ENCODE measurements at places on chromosomes 7 and 10.

- no peak for DNase-seq
These were observed 132.7 kb downstream of the XPNPEP1 start for GRCh38 chr10:109790647-109791046.

- DNase-seq: no peak
These were observed 93.6 kb downstream of the HTR5A start for GRCh38 chr7:155163696-155164095.

DNA sequence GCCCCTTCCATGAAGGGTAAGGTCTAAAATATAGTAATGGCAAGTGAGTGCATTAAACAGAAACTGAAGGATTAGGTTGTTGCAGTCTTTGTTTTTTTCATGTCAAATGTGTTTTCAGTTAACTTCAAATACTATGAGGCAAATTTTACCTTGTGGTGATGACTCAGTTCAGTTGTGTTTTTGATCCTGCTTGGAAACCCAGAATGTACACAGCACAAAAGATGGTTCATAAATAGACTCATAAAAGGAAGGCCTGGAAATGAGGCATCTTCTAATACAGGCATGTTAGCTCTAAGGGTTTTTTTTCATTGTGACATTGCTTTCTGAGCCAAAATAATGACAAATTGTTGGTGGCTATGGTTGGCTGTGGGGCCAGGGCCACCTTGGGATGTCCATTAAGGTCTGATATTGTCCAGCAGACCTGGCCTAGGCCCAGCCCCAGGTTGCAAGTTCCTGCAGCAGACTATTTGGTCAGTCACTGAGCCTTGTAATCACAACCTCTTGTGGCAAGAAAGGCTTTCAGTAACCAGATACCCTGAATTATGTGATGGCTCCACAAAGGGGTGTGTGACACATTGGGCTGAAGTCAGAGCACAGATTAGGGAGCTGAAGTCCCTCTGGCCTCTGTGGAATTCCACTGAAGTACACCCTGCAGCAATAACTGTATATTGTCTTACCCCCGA, 69.0 kb upstream of the SAMD8 start:
- no peak for DNase-seq

GRCh38 chr10:126838316-126838715, 66.9 kb upstream of the DOCK1 start:
- no peak for DNase-seq

DNA sequence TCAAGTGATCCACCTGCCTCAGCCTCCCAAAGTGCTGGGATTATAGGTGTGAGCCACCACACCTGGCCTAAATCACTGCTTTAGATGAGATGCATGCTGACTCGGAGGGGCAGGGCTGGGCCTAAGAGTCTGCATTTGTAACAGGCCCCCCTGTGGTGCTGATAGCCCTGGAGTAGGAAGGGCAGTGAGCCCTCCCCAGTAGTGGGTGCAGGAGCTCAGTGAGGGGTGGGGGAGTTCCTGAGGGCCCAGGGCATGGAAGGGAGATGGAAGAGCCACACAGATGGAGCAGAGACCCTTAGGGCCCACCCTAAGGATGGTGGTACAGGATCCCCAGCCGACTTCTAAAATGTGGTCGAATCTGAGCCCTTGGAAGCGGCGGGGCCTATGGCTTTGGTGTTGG, 131.7 kb upstream of the PPIF start:
- no peak for DNase-seq

GRCh38 chr7:111633878-111634277, 71.6 kb upstream of the IMMP2L start:
- no peak for DNase-seq

DNA sequence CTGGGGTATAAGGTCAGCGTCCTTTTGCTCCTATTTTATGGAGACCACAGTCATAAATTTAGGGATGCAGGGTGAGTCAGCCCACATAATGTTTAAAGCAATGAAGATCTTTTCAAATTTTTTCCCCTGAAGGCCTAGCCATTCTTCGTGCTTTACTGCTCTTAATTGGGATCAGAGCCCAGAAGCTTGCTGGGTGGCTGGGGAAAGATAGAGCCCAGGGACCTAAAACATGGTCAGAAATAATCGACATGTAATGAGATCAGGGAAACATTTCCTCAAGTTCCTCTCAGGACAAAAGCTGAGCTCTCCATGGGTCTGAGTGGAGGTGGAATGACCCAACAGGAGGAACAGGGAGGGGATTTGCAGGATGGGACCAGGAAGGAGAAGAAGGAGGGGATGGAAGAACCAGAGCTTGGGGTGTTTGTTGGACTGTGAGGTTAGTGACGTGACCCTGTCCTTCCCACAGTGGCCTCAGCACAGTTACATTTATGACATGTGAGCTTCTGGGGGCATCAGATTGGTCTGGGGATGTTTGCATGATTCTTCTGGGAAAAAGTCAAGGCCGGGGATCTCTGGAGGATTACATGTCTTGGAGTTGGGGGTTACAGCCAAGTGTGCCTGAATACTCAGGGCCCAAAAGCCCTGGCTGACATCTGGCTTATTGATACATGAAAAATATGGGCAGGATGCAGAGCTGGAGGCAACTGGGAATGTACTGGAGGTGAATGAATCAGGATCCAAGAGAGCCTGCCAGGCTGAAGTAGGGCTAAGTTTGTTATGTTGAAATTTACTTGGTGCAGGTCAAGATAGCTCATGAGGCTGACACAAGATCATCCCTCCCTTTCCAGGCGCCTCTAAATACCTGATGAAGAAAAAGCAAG, 477.9 kb downstream of the RPS24 start:
- DNase-seq: no peak

- DNase-seq: no peak
These were observed 141.2 kb downstream of the MLLT10 start for GRCh38 chr10:21675157-21675796.

DNA sequence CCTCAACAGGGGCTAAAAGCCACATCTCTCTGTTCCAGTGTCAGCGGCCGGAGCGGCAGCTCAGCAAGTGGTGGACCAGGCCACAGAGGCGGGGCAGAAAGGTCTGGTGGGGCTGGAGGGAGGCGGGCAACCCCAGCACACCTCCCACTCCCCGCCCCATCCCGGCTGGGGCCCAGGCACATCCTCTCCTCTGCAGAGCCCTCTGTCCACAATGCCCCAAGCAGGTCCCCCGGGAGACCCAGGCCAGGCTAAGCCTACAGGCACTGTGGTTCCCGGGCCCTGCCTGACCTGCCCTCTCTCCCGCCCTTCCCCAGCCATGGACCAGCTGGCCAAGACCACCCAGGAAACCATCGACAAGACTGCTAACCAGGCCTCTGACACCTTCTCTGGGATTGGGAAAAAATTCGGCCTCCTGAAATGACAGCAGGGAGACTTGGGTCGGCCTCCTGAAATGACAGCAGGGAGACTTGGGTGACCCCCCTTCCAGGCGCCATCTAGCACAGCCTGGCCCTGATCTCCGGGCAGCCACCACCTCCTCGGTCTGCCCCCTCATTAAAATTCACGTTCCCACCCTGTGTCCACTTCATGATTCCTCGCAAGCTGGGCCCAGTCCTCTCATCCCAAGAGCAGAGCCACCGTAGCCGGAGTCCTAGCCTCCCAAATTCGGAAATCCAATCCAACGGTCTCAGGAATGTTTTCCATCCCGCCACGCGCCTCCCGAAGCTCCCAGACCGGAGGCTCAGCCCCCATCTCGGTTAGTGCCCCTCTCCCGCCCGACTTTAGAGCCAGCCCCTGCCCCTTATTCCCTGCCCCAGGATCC, 2.1 kb downstream of the ADIRF start:
- DNase-seq: peak; percentile 76

- DNase-seq: no peak
These were observed 5.3 kb downstream of the ZNF273 start for GRCh38 chr7:64908358-64908757.

GRCh38 chr7:16558761-16559302, 32.2 kb downstream of the LRRC72 start:
- no peak for DNase-seq

DNA sequence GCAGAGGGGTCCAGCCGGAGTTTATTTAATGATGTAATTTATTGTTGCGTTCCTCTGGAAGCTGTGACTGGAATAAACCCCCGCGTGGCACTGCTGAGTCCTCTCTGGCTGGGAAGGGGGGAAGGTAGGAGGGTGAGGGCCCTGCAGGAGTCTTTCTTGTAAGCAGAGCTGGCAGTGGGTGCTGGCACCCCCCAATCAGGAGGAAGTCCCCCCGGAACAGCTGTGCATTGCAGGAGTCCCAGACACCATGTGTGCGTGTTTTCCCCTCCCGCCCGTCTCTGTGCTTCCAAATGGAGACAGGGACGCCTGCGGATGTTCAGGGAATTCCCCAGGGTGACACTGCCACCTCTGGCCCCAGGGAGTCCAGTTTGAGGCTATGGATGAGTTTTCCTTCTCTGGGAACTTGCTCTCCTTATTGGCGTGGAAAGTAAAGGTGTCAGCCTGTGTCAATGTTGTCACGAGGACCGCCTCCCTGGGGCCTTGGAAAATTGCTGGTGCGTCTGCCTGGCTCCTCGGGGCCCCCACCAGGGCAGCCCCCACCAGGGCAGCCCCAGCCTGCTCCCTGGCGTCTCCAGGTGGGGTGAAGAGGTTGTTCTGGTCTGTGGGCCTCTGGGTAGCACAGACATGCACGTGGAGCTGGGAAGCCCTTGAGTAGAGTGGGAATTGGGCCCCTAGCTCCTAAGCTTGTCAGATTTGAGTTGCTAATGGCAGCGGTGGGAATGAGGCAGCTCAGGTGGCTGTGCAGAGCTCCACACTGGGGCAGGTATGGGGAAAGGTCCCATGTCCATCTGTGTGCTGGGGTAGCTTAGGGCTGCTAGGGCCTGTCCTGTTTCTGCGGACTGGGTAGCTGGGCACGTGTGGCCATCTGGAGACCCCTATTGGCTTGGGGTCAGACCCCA, 2.7 kb downstream of the FZD9 start:
- no peak for DNase-seq

- no peak for DNase-seq
These were observed 55.1 kb upstream of the ITGB8 start for GRCh38 chr7:20275637-20276036.

GRCh38 chr10:47361293-47361692, 13.1 kb downstream of the RBP3 start:
- DNase-seq: peak; percentile 84

GRCh38 chr7:108190891-108191290, 60.7 kb upstream of the LAMB4 start:
- no peak for DNase-seq

DNA sequence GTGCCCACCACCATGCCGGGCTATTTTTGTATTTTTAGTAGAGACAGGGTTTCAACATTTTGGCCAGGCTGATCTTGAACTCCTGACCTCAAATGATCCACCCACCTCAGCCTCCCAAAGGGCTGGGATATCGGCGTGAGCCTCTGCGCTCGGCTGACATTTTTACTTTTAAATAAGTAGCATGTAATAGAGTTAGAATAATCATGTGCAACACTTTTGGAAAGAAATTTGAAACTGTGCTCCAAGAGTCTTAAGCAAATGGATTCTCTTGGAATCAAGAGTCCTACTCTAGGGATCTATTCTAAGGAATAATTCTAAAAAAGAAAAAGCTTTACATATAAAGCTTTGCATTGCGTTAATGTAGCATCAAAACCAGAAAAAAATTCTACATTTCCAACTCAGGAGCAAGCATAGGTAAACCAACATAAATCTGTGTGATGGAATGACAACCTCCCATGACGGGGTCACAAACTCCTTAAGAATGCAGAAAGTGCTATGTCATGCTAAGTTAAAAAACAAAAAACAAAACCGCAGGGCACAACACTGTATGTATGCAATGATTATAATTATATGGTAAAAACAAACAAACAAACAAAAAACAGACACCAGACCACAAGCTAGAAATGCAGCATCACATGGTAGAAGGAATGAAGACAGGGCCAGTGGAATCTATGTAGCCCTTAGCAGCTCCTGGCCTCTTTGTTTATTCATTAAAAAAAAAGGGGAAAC, 98.7 kb downstream of the RNF216 start:
- DNase-seq: no peak

- no peak for DNase-seq
These were observed 150.2 kb upstream of the CDK1 start for GRCh38 chr10:60627778-60628748.

- no peak for DNase-seq
These were observed 28.6 kb upstream of the ST7 start for GRCh38 chr7:116924741-116925140.

DNA sequence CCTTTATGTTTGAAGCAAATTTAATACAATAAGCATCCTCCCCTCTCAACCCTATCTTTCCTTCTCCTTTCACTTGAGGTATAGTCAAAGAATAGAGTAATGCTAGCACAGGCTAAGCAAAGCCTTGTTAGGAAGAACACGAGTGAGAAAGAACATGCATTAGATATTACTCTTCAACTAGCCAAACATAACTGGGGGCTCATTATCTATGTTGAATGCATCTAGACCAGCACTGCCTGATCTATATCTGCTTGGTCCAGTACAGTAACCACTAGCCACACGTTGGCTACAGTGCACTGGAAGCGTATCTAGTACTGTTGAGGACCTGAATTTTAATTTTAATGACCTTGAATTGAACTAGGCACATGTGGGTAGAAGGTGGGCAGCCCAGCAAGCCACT, 21.0 kb downstream of the SFMBT2 start:
- DNase-seq: no peak

DNA sequence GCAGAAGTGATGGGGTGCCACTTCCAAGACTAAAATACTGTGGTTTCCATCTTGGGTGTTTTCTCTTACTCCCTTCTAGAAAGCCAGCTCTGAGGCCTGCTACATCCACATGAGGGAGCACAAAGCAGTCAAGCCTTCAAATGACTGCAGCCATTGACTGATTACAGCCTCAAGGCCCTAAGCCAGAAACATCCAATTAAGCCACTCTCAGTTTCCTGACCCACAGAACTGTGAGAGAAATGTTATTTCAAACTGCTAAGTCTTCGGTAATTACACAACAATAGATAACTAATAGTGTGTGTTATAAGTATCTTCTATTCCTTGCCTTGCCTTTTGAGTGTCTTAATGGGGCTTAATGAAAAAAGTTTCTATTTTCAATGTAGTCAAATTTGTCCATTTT, 24.8 kb downstream of the BRAF start:
- no peak for DNase-seq

- DNase-seq: no peak
These were observed 4.5 kb upstream of the CCDC6 start for GRCh38 chr10:59910867-59911266.

GRCh38 chr10:34789966-34790506, 25.1 kb downstream of the PARD3 start:
- no peak for DNase-seq
